ENCODE measurements at places on chromosomes 7 and 10. TPM values are rescaled to one million over a fixed set of nuclear protein-coding genes. Genes with fewer than 3 reads are reported as not detected.

The SEMA3E gene
- not detected for total RNA-seq

The HYAL4 gene
- total RNA-seq = not detected

The LRRC17 gene
- 106 TPM for total RNA-seq

The DENND10 gene
- total RNA-seq = 53.8 TPM

The HOXA7 gene
- 1.9 TPM for total RNA-seq

The AGR3 gene
- total RNA-seq = not detected

The GPR26 gene
- not detected for total RNA-seq

The CALHM3 gene
- not detected for total RNA-seq

The NKX2-3 gene
- 5.2 TPM for total RNA-seq

The OR2A12 gene
- total RNA-seq = not detected

The DOCK4 gene
- total RNA-seq = 229 TPM

The UTF1 gene
- total RNA-seq = not detected

The PAPOLB gene
- 0.15 TPM for total RNA-seq

The XRCC2 gene
- 4.4 TPM for total RNA-seq

The POMZP3 gene
- 0.97 TPM for total RNA-seq

The FAM25G gene
- not detected for total RNA-seq

The TRAPPC14 gene
- 6.2 TPM for total RNA-seq

The SFTPA2 gene
- not detected for total RNA-seq

The SEPTIN7 gene
- total RNA-seq = 164 TPM

The LEP gene
- not detected for total RNA-seq

The GRB10 gene
- total RNA-seq = 99.7 TPM

The SAP25 gene
- total RNA-seq = not detected

The NT5C3A gene
- total RNA-seq = 21.4 TPM

The MACROH2A2 gene
- total RNA-seq = 0.65 TPM

The IKZF1 gene
- not detected for total RNA-seq

The ANXA8L1 gene
- not detected for total RNA-seq

The AKR1B15 gene
- not detected for total RNA-seq

The WEE2 gene
- not detected for total RNA-seq

The C10orf105 gene
- 0.15 TPM for total RNA-seq

The NOS3 gene
- 26.4 TPM for total RNA-seq

The CPEB3 gene
- 0.32 TPM for total RNA-seq

The FLNC gene
- 74.8 TPM for total RNA-seq

The DNAJC12 gene
- 4.2 TPM for total RNA-seq

The GSTK1 gene
- 78.7 TPM for total RNA-seq

The HERPUD2 gene
- 24.6 TPM for total RNA-seq

The CYP2C18 gene
- total RNA-seq = not detected

The KCND2 gene
- 0.32 TPM for total RNA-seq

The INA gene
- under 0.01 TPM for total RNA-seq

The IL15RA gene
- total RNA-seq = 10.7 TPM

The GIMAP6 gene
- total RNA-seq = 115 TPM

The FXYD4 gene
- not detected for total RNA-seq

The DAGLB gene
- 21.1 TPM for total RNA-seq

The ATG9B gene
- total RNA-seq = not detected

The JAKMIP3 gene
- total RNA-seq = not detected

The MYPN gene
- not detected for total RNA-seq

The NKX1-2 gene
- not detected for total RNA-seq

The FAS gene
- 10.9 TPM for total RNA-seq

The CREB5 gene
- total RNA-seq = 2.3 TPM

The BTBD16 gene
- total RNA-seq = not detected

The SPDYE6 gene
- total RNA-seq = not detected

The MMD2 gene
- not detected for total RNA-seq

The OR2A7 gene
- total RNA-seq = not detected

The GDF2 gene
- not detected for total RNA-seq

The CTTNBP2 gene
- total RNA-seq = 0.32 TPM

The ZNF804B gene
- total RNA-seq = not detected

The ZNF789 gene
- total RNA-seq = 5.6 TPM
